ENCODE measurements at places on chromosomes 7 and 10. TPM values are rescaled to one million over a fixed set of nuclear protein-coding genes. Genes with fewer than 3 reads are reported as not detected.

The WBP1L gene
- total RNA-seq = 268 TPM

The CALCR gene
- not detected for total RNA-seq

DNA sequence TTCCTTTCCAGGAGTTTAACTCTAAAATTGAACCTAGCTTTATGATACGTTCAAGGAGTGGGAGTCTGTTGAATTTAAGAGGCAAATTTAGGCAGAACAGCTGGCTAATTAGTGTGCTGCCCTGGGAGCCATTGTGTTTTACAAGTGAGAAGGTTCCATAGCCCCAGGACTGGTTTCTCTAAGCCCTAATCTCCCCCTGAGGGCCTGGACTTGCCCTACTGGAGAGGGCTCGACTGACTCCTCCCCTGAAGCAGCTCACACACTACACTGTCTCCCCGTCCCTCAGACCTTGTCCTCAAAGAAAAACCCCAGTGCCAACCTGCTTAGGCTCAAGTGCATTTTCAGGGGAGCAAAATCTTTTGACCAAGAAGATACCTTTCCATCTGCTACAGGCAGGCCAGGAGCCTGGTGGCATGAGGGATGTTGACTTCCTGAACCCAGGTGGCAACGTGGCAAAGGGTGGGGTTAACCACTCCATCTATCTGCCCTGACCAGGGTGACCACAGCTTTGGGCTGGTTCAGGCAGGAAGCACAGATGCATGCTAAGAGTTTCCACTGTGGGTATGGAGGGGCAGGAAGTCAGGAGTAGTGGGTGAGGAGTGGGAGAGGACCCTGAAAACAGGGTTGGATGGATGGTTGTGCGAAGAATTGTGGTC is 68.9 kb upstream of the CARD11 start:
- H3K36me3 ChIP-seq = no peaks in the 10 kb centered on the region
- no peak for DNase-seq
- H3K4me1 ChIP-seq = no peaks in the 10 kb centered on the region
- H3K27me3 ChIP-seq = no peaks in the 10 kb centered on the region

DNA sequence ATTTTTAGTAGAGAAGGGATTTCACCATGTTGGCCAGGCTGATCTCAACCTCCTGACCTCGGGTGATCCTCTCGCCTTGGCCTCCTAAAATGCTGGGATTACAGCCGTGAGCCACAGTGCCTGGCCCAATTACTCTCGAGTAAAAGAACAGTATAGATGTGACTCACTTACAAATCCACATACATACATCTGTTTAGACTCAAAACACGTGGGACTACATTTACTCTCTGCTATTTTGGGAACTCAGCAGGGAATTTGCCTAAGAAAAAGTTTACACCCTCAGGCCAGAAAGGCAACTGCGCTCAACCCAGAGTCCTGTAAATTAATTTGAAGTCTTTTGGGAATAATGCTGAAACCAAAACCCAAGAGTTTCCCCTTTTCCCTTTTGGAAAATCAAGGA is 289.7 kb downstream of the KLF6 start:
- peak overlapping the region; percentile 78 for H3K27ac ChIP-seq
- peaks cover 10% of the 10 kb centered on the region for H3K4me1 ChIP-seq
- H3K4me3 ChIP-seq = no peak overlapping the region
- H3K36me3 ChIP-seq = no peaks in the 10 kb centered on the region
- no peak for DNase-seq

- no peak for DNase-seq
- H3K4me3 ChIP-seq = no peak overlapping the region
- H3K4me1 ChIP-seq = no peaks in the 10 kb centered on the region
- no peaks in the 10 kb centered on the region for H3K27me3 ChIP-seq
- H3K36me3 ChIP-seq = no peaks in the 10 kb centered on the region
These were observed 236.2 kb downstream of the MTERF1 start for GRCh38 chr7:91644256-91644655.

DNA sequence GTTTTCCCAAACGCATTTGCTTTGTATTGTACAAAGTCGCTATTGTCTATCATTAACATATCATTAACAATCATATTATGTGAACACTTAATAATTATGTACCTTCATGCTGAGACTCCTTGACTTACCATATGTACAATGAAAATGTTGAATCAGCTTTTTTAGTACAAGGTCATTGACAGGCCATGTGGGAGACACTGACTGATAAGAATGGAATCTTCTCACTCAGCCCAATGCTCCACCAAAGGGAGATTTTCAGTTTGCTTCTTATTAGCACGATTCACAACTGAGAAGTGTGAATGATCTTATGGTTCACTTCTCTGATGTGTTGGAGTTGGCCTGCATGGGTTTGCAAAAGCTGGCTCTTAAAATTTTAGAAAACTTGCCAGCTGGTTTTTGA is 253.5 kb upstream of the TEX47 start:
- H3K4me1 ChIP-seq = no peaks in the 10 kb centered on the region
- H3K4me3 ChIP-seq = no peak overlapping the region
- no peak overlapping the region for H3K27ac ChIP-seq
